NB4 (cell line): ENCODE measurements at places on chromosomes 2 and 18.

GRCh38 chr2:238945433-238946150, 97.7 kb downstream of the TWIST2 start:
- DNase-seq = peak; percentile 37

- DNase-seq = no peak
Measured at GRCh38 chr18:8034674-8035073, 467.6 kb downstream of the PTPRM start.

DNA sequence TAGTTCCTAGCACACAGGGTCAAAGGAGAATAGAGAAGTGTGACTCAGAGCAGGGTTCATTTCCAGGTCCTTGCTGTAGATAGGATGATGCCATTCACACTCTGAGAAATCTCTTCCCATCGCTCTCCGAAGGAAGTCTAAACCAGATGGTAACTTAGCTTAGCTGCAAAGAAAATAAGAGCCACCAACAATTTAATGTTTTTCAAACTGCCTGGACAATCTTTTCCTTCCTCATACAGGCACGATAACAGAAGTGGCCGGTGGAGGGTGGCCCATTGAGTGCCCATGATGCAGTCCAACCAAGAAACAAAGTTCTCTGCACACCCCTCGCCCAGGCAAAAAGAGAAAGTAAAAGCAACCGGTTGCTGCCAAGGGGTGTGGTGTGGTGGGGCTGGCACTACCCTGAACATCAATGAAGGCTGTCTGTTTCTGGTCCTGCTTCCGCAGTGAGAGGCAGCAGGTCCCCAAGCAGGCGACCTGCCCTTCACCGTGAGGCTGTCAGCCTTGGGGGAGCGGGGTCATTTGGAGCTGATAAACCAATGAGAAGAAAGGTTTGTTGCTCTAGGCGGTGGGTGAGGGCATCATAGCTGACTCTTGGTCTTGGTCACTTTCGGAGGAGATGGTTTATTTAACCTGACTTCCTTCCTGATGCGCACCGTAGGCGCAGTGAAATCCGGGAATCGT, 105.6 kb upstream of the CD302 start:
- DNase-seq = peak; percentile 34

DNA sequence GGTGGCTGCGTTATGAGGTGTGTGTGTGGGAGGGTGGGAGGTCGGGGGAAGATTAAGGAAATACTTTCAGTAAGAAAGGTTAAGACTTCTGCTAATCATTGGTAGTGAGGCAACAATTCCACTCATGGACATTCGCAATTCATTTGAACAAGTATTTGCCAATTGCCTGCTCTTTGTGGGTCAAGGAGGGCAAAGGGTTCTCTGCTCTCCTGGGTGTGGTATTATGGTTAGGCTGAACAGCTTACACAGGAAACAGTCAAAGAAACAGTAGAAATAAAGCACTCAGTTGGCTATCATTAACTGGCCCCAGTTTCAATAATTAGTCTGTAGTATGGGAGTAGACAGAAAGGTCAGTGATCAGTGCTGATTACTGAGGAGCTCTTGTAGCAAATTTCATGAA, 357.0 kb upstream of the FANCL start:
- DNase-seq = no peak

DNA sequence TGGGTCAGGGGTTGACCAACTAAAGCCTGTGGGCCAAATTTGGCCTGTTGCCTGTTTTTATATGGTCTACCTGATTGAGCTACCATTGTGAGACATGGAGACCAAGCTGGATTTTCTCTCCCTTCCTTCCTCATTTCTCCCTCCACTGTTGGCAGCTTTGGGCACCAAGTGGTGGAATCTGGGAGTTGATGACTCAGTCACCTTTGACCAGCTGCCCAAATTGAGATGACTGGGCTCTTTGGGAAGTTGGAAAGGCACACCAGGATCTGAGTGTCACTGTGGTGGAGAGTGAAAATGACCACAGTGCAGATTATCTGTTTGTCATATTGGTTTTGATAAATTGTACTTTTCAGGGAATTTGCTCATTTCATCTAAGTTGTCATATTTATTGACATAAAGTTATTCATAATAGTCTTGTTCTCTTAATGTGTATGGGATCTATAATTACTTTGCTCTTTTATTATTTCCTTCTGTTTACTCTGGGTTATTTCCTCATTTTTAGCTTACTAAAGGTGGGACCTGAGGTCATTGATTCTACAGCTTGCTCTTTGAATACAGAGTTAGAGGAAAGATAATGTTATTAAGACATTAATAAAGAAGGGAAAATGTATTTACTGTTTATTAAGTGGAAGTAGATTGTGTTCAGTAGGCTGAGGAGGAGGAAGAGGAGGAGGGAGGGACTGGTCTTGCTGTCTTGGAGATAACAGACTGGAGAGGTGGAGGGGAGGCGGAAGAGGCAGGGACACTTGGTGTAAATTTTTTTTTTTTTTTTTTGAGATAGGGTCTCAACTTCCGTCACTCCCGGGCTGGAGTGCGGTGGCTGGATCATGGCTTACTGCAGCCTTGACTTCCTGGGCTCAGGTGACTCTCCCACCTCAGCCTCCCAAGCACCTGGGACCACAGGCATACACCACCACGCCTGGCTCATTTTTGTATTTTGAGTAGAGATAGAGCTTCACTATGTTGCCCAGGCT, 31.8 kb downstream of the AGFG1 start:
- peak; percentile 36 for DNase-seq

DNA sequence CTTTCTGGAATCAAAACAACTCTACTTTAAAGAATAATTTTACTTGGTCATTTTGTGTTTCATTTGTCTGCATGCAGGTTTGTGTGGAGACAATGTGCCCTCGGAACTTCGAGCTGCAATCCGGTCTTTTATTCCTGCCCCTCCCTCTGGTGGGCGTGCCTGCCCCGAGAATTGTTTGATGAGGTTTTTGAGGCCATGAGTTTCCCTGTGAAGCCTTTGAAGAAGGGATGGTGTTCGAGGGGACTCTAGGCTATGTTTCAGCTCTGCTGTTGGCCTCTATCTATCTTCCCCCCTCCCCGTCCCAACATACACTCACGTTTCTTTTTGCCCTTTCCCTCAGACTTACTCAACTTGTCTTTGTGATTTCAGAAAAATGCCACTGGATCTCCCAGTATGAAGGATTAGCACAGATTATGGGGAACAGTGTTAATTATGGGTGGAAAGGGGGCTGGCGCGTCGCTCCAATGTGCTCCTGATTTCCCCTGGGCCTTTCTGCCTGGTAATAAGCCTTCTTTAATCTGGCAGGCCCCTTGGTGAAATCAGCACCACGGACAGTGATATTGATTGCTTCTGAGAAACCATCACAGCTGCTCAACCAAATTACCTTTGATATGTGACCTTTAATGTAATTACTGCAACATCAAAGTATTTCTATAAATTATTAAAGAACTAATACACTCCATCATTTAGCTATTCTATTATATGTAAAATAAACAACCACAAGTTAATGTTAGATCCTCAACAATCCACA, 82.2 kb downstream of the CELF4 start:
- DNase-seq = peak; percentile 32

DNA sequence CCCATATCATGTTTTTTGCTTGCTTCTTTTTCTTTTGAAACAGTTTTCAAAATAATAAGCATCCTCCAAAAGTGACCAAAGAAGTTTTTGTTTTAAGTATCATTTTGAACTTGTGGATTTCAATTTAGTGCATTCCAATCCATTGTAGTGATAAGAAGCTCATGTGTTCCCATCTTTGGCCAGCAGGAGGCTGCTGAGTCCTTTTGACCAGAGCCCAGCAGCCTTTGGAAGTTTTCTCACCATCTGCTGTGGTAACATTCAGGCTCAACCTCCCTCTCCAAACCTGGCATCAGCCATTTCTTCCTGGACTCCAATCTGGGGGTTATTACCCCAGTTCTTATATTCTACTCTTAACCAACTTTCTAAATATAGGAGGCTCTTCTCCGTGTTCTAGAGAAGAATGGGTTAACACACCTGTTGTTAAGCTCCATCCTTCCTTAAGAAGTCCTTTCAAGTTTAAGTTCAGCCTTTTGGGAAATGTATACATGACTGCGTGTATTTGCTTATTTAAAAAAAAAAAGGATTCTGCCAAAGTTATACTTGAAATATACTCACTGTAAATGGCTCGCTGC, 39.0 kb upstream of the MAL start:
- peak; percentile 64 for DNase-seq

DNA sequence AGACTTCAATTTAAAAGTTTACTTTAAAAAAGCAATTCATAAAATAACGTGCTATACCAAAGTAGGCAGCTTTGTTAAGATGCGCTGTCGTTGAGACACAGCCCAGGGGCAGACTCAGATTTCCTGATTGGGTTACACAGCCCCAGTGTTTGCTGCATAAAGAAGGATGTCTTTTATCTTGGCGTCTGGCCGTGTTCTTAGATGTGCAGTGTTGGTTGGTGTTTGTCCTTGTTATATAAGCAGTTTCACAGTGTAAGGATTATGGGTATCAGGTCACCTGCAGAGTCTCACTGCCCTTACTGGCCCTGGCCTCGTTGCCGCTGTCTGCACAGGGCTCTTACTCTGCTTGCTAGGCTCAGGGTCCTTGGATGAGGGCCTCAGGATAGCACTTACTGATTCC, 108.5 kb downstream of the WDSUB1 start:
- no peak for DNase-seq

DNA sequence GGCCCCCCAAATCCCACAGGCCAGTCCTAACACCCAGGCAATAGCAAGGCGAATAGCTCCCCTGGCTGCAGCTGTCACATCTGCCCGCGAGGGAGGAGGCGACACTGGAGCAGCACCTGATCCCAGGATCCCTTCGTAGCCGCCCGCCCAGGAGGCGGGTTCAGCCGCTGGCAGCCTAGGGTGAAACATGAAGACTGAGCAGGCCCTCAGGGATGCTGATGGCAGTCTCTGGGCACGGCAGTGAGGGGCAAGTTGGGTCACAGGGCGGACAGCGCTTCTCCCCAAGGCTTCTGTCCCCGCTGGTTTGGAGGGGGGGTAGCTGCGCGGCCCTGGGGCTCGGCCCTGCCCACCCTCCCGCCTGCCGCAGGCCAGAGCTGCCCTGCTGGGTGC, 1.9 kb downstream of the DNMT3A start:
- DNase-seq = no peak

- DNase-seq = no peak
Measured at GRCh38 chr18:9824952-9825371, 60.8 kb upstream of the TXNDC2 start.

DNA sequence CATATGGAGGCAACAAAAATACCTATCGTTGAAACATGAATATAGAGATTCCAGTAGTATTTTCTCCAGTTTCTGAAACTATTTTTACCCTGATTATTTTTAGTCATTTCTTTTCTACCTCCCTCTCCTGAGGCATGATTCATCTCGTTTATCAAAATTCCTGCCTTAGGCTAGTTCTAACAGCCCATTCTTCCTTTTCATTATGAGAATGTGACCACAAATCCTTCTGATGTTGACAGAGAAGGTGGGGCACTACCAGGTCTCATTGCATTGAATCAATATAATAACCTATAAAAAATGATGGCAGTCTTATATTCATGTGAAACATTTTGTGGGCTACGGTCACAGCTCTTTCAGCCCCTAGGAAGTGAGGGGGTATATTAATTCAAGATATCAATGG, 406.5 kb upstream of the UBE2E3 start:
- no peak for DNase-seq

DNA sequence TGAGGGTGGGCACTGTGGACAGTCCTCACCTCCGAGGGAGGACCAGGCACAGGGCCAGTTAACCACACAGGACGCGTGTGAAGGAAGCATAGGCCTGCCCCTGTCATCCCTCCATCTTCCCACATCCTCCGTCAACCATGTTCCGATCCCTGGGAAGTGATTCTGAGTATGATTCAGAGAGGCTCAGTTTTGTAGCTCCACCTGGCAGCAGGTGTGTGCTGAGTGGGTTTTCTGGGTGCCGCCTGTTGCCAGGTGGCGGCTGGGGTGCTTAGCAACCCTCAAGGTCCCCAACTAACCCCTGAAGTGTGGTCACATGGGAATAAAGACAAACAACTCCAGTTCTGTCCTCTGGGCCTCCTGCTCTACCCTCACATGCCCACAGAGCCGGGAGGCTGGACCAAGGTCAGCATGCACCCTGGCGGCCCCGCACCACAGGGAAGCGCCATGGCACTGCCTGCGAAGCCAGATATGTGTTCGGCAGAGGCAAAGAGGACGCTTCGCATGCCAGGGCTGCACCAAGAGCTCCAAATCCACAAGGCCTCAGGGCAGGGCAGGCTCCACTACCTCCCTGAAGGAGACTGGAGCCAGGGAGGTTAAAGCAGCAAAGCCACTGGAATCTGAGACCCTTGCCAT, 60.0 kb downstream of the ADCY3 start:
- DNase-seq = no peak

DNA sequence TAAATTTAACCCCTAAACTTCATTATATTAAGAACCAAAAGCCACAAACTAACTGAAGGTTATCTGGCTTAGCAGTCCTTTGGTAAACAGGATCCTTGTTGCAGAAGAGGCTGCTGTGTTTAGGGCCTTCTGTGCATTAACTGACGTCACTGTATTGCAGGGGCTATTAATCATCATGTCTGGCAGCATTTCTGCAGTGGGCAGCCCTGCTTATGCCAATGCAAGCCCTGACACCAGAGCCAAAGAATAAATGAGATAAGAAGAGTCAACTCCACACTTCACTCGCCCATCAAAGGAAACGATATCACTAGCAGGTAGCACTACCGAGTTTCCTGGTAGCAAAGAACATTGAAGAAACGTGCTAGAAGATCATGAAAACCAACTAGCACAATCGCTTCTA, 110.6 kb downstream of the PLEKHM3 start:
- DNase-seq = no peak

- no peak for DNase-seq
Measured at GRCh38 chr18:14026199-14026598, 106.0 kb downstream of the ZNF519 start.

DNA sequence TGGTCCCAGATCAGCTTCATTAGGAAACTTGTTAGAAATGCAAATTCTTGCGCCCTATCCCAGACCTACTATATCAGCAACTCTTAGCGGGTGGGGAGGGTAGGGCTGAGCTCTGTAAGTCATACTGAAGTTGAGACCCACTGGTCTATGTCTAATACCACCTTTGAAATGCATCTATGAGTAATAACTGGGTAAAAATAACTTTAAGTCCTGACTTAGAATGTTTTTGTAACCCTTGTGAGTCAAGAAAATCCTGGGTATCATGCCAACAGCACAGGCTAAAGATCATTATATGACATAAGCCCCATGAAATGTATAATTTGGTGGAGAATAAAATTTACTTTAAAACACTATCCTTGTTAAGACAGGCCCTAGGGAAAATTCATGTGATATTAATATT, 41.4 kb downstream of the PRKD3 start:
- DNase-seq = no peak

GRCh38 chr2:166088634-166089033, 39.2 kb downstream of the SCN1A start:
- peak; percentile 12 for DNase-seq

GRCh38 chr2:241563981-241564595, 5.5 kb downstream of the BOK start:
- DNase-seq = no peak
